Stimulated activated CD4-positive, alpha-beta T cell treated with anti-CD3 and anti-CD28 coated beads, Interleukin-12 subunit alpha, Interleukin-12 subunit beta, amount 100 ng/mL, for 24 hours (primary cell): ENCODE measurements at places on chromosomes 11 and 22.

- no peak for DNase-seq
Observed at GRCh38 chr11:118200497-118200896, 24.1 kb upstream of the SCN2B start.

- DNase-seq, result peak; percentile 34
Observed at GRCh38 chr11:5624489-5625279, at the start of gene TRIM34. TSS of gene TRIM34 (plus strand) at chr11:5625001. CDS start at chr11:5632332, 7,331 bp downstream.

- DNase-seq, result no peak
Observed at GRCh38 chr11:67501854-67502253, 3.3 kb downstream of the PITPNM1 start.

- no peak for DNase-seq
Observed at GRCh38 chr22:29003975-29004646, 57.5 kb downstream of the C22orf31 start.

DNA sequence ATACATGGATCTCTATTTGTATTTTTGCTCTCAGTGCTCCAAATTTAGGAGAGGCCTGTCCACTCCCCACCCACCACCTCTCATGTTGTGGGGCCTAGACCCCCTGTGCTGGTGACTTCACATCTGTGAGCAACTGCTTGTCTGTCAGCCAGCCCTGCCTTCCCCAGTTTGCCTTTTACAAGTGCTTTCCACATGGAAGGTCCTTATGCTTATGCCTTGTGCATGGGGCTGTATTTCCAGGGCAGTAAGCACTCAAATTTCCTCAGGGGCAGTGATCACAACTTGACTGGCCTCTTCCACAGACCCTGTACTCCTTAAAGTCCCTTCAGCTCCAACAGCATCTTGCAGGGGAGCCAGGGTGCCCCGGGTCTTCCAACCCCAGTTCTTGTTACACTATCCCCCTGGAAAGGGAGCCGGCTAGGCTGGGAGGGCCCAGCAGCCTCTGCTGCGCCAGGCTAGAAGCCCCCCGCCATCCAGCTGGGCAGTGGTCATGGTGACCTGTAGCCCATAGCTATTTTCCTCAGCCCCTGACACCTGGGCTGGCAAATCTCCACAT, 29.9 kb downstream of the GDPD5 start:
- DNase-seq, result no peak

- DNase-seq, result no peak
Observed at GRCh38 chr11:103947546-103947919, 88.9 kb upstream of the DDI1 start.

DNA sequence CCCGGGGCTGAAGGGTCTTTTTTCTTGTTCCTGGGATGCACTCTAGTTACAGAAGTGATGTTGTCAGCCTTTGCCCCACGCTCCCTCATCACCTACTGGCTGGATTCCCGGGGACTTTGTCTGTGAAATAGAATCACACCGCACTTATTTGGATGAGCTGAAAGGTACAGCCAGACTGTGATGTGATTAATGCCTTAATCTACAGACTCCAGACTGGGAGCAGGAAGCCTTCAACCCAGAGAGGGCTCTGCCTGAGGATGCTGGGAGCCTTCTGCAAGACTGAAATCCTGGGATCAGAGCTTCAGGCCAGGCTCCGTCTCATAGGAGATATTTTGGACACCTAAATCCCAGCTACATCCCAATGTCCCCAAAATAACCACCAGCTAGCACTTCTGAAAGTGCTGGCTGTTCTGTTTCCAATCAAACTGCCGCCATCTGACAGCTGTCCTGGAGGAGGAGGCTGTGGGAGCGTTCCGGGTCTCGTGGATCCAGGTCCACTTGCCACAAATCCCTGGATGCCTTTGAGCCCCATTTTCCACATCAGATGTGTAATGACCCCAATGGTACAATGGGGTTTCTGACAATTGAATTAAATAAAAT, 688.5 kb downstream of the TBC1D22A start:
- DNase-seq, result no peak

- DNase-seq, result peak; percentile 15
Observed at GRCh38 chr11:130001461-130002351, 929 bp downstream of the PRDM10 start.

- no peak for DNase-seq
Observed at GRCh38 chr11:4441515-4441914, 7.6 kb upstream of the OR52K2 start.

GRCh38 chr11:27296497-27296896, 66.5 kb downstream of the CCDC34 start:
- DNase-seq, result no peak

- DNase-seq, result no peak
Observed at GRCh38 chr11:13561860-13562259, 66.1 kb upstream of the PTH start.

DNA sequence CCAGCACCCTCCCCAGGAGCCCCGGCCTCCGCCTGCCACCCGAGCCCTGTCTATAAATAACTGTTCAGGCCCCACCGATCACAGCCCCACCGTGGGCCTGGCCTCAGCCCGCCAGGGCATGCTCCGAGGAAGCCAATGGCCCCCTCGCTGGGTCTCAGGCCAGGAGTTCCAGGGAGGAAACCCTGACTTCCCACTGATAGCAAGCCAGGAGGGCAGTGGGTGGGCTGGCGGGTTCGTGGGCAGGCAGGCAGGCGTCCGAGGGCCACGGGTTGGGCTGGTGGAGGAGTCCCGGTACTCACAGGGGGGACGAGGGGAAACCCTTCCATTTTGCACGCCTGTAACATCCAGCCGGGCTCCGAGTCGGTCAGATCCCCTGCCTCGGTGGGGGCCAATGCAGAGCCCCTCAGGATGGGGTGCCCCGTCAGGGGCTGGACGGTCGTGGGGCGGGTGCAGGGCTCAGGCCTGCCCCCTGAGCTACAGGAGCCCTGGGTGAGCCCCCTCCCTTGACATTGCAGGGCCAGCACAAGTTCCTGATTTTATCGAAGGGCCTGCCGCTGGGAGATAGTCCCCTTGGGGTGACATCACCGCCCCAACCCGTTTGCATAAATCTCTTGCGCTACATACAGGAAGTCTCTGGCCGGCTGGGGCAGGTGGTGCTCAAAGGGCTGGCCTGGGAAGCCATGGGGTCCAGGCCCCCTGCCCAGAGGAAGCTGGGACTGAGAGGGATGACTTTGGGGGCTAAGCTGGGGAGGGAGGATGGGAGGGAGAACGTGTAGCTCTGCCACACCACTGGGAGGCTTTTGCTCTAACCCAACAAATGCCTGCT, at the start of gene SPI1:
Gene SPI1, minus strand, starts transcription at position 538 of the 826 bp plus-strand sequence. Its CDS starts 194 bp downstream, at position 344.
- DNase-seq, result no peak

DNA sequence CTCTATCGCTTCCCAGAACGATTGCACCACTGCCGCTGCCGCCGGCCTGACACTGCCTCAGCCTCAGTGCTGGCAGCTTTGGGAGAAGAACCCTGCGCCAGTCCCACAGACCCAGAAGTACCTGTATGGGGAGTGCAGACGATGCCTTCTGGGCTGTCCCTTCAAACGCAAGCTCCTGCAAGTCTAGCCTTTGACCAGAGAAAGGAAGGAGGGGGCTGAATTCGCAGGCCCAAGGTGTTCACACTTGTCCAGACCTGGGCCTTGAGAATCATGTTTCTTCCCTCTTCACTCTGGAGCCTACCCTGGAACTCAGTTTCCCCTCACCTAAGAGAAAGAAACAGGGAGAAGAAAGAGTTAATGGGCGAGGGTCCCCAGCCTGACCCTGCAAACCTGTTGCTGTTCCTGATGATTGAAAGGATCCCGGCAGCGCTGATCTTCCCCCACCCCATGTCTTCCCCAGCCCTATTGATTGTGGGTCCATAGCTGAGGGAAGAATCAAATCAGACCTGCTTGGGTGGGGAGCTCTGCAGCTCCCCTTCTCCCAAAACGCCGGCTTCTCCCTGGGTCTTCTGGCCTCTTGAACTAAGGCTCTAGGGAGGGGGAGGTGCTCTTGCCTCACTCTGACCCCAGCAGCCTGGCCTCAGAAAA, 786 bp upstream of the MCAM start:
- no peak for DNase-seq

GRCh38 chr11:71562120-71562519, 3.2 kb upstream of the KRTAP5-10 start:
- DNase-seq, result no peak

DNA sequence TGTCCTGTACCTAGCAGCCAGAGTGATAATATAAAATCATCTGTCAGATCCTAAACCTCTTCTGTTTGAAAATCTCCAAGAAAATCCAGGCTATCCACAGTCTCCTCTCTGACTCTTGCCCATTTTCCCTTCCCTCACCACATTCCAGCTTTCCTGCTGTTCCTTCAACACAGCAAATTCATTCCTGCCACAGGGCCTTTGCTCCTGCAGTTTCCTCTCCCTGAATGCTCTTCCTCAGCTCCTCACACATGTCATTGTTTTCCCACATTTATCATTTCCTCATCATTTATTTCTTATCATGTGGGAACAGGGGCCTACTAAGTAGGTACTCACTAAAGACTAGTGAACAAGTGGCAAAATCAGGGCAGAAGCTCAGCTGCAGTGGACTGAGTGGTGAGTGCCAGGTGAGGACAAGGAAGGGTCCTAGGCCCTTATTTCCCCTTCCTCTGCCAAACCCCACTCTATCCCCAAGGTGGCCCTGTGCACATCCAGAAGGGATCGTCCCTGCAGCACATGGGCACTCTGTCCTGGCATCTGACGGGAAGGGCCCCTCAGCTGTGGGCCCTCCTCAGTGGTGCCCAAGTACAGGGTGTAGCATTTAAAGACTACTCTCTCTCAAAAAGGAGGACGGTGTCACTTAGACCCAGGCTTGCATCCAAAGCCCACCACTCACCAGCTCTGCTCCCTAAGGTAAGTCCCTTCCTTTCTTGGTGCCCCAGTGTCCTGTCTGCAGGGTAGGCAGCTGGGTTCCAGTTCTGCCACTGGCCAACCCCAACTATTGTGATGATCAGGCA, 2.0 kb downstream of the LRRC32 start:
- DNase-seq, result no peak
